ENCODE measurements at places on chromosomes 5 and 9.
A peak's percentile ranks its signal among the peaks of the same experiment; 100 is the strongest.

GRCh38 chr5:124180875-124181461 is 565.5 kb downstream of the ZNF608 start:
- no peak for DNase-seq

- no peak for DNase-seq
These were observed 189.1 kb downstream of the ADGRV1 start for GRCh38 chr5:90747693-90748092.

- no peak for DNase-seq
These were observed 154.7 kb downstream of the ATP10B start for GRCh38 chr5:160697281-160697680.

DNA sequence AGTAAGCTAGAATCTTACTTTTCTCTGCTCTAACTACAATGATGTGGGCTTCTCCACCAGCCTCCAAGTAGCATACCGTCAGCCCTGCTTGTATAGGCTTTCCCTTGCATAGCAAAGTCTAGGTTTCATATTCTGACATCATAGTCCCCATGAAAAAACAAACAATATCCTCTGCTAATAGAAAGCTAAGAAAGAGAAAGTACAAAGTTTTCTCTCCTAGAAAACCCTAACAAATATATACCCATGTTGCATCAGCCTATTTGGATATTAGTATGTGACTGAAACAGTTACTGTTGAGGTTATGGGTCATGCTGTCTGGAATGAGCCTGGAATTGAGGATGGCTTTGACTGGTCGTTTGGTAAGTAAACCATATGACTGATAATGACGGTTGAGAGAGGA is 1696.0 kb downstream of the MAT2B start:
- DNase-seq: no peak

- no peak for DNase-seq
These were observed 46.4 kb upstream of the KDM4C start for GRCh38 chr9:6711403-6711802.

GRCh38 chr5:6492934-6493333 is 44.3 kb downstream of the UBE2QL1 start:
- DNase-seq: no peak

- no peak for DNase-seq
These were observed 181.8 kb downstream of the TSSK1B start for GRCh38 chr5:113253037-113253436.

GRCh38 chr5:144328980-144329379 is 158.3 kb downstream of the KCTD16 start:
- no peak for DNase-seq

GRCh38 chr5:143759396-143760130 is 52.4 kb upstream of the HMHB1 start:
- no peak for DNase-seq

DNA sequence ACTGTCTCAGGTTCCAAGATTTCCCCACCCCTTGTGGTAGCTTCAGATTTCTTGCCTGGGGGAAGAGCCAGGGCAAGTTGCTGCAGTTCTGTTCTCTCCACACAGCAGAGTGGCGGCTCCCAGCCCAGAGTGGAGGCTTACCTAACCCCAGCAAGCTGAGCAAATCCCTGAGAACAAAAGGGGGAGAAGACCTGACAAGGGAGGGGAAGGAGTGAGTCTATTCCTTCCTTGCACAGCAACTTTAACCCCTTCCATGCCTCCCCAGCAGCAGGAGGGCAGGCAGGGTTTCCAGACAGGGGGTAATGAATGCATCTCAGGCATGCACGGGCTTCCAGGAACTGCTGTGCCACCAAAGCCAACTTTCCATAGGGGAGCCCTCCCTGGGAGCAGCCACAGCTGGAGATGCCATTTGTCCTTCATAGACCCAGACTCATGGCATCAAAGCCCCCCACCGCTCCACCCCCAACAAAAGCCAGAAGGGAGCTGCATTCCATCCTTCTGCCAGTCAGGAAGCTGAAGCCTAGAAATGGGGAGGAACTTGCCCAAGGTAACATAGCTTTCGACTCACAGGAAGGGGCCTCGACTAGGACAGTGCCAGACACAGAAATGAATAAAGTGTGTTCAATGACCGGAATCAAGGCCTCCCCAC is 28.8 kb upstream of the FAT2 start:
- peak; percentile 69 for DNase-seq

GRCh38 chr9:14131356-14132088 is 182.4 kb downstream of the NFIB start:
- no peak for DNase-seq

- DNase-seq: peak; percentile 40
These were observed 30.9 kb upstream of the SLC46A2 start for GRCh38 chr9:112921549-112921948.

DNA sequence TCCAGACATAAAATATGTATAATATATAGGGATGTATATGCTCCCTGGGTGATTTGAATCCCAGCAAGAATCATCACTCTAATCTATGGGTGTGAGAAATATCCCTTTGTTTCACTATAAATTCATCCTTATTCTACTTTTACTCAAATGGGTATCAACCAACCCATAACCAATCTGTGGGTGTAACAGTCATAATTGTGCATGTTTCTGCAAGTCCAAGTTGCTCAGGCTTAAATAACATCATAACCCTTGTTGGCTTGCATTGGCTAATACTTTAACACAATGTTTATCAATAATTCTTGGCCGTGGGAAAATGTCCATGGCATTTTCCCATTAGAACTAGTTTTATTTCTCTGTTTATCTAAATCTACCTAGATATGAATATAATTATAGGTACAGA is 530.5 kb upstream of the TLE4 start:
- no peak for DNase-seq

GRCh38 chr5:118060833-118061232 is 927.5 kb downstream of the DTWD2 start:
- DNase-seq: no peak

DNA sequence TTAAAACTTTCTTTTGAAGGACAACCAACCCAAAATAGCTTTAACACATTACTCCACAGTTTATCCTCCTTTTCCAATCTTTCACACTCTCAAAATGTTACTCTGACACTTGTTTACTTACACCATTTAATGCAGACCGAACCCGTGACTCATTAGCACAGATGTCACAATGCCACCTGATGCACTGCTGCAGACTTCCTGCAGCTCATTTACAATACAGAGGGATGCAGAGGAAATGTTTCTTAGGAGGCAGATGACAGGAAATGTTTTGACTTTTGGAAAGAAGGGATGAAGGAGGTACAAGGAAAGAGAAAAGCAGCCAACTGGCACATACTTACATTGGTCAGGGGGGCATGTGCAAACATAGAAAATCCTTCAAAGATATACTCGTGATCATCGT is 39.0 kb downstream of the DROSHA start:
- peak; percentile 42 for DNase-seq

DNA sequence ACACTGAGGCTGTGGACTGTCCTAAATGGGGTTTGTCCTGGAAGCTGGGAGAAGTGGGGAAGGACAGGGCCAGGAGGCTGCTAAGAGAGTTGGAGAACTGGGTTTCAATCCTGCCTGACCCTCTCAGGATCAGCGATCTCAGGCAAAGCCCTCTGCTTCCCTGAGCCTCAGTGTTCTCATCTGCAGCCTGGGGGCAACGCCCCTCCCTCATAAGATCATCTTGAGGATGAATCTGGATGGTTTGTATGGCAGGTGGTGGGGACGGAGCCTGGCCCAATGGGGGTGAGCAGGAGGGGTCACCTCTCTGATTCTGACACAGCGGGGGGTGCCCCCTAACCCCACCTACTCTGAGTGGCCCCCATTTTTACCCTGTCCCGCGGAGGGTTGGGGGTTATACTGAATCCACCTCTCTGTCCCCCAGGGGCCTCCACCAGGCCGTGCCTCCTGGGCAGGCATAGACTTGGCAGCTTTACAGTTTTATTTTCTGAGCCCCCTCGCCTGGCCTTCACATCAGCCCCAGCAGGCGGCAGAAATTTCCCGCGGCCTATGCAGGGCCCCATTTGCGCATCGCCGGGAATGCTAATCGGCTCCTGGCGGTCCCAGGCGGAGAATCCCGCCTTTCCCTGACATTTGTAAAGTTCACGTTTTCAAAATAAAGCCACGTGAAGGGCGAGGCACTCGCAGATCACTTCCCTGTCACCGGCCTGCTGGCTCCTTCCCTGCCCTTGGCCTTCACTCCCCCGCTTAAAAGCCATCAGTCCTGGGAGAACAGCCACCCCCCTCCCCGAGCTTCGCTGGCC is 17.8 kb upstream of the LAMC3 start:
- DNase-seq: peak; percentile 63

GRCh38 chr5:144698484-144698883 is 527.8 kb downstream of the KCTD16 start:
- no peak for DNase-seq

DNA sequence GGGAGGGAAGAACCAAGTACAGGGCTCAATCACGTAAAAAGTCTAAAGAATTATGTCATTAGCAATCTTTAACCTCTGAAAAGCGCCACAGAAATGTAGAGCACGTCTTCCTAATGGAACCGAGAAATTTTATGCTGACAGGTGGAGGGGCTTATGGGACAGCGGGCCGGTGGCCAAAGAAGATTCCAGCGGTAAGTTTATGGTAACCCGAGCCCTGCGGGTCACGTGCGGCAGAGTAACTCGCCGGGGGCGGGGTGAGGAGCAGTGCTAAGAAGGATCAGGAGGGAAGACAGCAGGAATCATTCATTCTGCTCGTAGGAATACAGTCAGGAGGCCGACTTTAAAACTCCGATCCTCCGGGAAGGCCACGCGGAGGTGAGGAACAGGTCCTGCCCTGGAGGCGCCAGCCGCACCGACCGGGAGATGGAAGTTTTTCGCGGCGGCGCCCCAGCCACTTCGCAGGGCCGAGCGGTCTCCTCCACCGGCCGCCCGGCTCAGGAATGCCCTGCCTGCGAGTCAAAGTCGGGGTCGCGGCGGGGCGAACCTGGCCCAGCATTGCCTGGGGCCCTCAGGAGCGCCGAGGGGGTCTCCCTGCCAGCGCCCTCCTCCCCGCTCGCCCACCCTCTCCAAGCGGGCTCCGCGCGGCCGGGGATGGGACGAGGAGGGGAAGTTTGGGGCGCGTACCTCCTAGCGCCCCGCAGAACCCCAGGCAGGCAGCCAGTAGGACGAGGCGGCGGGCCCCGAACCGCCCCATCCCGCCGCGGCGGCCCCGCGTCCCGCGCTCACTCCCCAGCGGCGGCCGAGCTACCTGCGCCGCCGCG is 101.8 kb downstream of the ESM1 start:
- peak; percentile 74 for DNase-seq

DNA sequence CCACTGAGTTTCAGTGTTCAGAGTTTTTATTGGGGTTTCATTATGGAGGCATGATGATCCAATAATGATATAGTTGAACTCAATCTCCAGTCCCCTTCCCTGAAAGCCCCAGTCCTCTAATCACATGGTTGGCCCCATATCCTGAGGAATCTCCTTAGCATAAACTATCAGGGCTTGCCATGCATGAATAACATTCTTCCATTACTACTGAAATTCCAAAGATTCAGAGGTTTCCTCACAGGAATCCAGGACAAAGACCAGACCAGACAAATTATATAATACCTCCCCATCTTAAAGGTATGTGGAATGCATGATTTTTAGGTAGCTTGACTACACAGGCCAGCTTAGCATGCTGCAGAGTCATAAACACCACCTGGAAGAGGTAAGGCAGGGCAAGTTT is 15.5 kb upstream of the LRRTM2 start:
- no peak for DNase-seq

DNA sequence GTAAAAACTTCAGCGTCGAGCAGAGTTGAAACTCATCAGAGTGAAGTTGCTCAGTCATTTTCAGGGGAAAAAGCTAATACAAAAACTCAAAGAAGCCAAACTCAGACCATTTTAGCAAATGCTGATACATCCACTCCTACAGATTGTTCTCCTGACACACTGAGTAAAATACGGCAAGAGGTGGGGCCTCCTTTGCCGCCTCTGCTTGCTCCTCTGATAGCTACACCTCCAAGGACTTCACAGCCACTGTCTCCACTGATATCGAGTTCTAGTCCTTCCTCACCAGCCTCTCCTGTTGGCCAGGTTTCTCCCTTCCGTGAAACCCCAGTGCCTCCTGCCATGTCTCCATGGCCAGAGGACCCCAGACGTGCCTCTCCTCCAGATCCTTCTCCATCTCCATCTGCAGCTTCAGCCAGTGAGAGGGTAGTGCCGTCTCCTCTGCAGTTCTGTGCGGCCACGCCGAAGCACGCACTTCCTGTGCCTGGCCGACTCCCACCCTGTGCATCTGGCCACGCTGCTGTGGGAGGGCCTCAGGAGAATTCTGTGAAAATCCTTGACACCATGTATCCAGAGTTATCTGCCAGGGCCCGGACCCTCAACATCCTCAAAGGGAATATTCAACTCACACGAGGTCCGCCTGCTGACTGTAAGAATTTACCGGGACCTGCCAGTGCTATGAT is 41.7 kb downstream of the ICE1 start:
- no peak for DNase-seq

DNA sequence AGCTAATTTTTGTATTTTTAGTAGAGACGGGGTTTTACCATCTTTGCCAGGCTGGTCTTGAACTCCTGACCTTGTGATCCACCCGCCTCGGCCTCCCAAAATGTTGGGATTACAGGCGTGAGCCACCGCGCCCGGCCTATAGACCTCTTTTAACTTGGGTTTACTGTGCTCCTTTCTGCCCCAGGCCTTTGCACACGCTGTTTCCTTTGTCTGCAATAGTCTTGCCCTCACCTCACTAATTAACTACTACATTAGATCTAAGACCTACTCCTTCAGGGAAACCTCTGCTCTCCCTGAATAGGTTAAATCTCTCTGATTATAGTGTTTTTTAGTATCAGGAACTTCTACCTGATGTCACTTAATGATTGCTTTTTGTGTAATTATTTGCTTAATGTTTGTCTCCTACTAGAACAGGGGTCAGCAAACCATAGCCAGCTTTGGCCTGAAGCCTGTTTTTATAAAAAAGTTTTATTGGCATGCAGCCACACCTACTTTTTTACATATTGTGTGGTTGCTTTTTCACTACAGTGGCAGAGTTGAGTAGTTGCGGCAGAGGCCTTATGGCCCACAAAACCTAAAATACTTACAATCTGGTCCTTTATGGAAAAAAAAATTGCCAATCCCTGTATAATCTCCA is 31.2 kb upstream of the TLE1 start:
- no peak for DNase-seq

GRCh38 chr5:176899946-176900779 is 1.0 kb upstream of the HK3 start:
- DNase-seq: no peak

DNA sequence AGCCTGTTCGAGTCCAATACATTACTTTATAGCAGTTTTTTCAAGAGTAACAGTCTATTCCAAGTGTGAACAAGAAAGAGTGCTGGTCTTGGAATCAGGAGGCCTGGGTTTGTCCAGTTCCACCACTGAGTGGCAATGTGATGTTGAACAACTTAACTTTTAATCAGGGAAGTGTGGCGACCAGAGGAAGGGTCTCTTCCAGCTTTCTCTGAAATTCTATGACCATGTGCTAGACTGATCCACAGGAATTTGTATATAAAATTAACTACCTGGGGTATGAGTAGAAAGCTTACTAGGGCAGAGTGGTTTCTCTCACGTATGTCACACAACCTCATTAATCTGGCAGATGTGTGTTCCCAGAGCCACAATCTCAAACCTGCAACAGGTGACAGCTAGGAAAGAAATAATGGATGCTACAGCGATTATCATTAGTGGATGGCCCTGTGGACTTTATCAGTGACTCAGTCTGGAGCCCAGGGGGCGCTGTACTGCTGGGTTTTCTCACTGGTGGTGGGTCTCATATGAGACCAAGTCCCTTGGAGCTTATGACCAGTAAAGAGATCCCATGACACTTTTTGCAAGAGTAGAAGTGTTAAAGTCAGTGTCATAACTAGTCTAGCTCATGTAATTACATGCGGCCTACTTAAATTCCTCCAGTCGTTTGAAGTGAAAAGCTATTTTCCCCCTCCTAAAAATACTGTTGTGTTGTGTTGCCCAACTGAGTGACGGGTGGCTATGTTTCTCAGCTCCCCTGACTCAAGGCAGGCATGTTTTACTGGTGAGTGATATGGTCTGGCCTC is 116.5 kb downstream of the GDNF start:
- DNase-seq: peak; percentile 50

GRCh38 chr5:65815161-65815560 is 93.2 kb downstream of the NLN start:
- no peak for DNase-seq

All from iPS-NIHi11 (cell line).